Progenitor cell of endocrine pancreas (in vitro differentiated cells): ENCODE measurements at places on chromosomes 7 and 10.

- peak; percentile 44 for DNase-seq
Observed at GRCh38 chr7:27106181-27106900, 3.9 kb upstream of the HOXA2 start.

- peak; percentile 95 for DNase-seq
Observed at GRCh38 chr10:21495752-21496342, 29.6 kb downstream of the SKIDA1 start.

DNA sequence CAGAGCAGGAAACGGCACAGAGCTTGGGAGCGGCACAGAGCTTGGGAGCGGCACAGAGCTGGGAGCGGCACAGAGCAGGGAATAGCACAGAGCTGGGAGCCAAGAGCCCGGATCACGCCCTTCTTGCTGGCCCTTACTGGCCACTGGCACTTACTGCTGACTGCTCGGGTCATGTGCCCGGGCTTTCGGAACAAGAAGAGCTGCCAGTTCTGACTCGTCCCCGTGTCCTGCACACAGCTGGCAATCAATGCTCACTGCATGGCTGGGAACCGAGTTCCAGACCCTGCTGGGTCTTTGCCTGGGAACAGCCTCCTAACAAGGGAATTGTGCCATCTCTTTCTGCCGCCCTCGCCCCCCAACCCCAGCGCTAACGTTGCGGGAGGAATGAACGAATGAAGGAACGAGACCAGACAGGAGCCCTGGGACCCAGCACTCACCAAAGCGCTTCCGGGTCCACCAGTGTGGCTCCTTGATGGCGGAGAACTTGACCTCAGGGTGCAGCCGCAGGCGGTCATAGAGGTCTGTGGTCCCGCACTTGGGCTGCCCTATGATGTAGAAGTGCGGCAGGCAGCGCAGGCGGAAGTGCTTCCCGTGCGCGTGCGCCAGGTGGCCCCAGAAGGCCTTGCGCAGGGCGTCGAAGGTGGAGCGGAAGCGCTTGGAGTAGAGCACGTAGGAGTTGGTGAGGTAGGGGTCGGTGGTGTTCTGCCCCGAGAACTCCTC is 49.1 kb downstream of the CHST15 start:
- no peak for DNase-seq

GRCh38 chr10:107856047-107856315 is 691.5 kb upstream of the SORCS1 start:
- DNase-seq: no peak

- no peak for DNase-seq
Observed at GRCh38 chr10:114681542-114681941, 23.5 kb upstream of the ABLIM1 start.

GRCh38 chr10:102392306-102392705 is 3.2 kb upstream of the NFKB2 start:
- DNase-seq: no peak

GRCh38 chr10:79491143-79491835 is 21.0 kb upstream of the EIF5AL1 start:
- no peak for DNase-seq
